ENCODE measurements at places on chromosomes 1 and 21.

GRCh38 chr1:162903246-162903645 lies 42.3 kb upstream of the CCDC190 start:
- DNase-seq, result no peak

DNA sequence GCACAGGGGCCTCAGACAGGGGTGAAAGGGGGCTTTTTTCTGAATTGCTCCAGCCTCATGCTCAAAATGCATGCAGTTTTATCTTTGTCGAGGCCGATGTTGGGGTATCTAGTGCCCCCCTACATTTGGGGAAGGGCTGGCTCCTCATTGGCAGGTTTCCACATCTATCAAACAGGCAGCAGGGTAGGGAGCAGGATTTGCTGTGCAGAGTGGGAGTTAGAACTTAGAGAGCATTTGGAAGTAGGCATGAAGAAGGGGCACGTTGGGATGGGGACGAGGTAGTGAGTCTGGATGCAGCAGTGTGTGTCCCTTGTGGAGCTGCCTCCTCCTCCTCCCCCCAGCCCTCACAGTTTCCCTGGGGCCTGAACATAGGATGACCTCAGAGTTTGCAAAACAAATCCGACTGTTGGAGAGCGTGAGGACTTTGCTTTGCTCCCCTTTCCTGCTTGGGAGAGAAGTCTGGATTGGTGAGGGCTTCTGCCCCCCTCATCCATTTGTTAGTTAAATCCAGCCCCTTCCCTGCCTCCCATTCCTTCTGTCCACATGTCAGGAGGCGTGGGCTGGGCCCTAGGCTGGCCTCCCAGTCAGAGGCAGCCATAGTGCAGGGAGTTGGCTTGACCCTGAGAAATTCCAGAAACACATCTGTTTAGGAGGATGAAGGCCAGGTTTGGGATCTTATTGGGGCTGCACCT lies 36.9 kb upstream of the GPR37L1 start:
- DNase-seq, result no peak

DNA sequence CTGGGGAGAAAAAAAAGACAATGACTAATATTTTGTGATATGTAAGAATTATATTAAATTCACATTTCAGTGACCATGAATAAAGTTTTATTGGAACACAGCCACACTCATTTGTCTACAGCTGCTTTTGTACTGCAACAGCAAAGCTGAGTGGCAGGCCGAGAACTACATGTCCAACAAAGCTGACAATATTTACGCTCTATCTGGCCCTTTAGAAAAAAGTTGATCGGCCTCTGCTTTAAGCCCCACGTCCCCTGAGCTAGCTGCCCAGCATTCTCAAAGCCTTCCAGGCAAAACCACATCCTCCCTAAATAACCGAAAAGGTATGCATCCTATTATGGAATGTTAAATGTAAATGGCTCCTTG lies 8.6 kb downstream of the SLC2A1 start:
- no peak for DNase-seq

DNA sequence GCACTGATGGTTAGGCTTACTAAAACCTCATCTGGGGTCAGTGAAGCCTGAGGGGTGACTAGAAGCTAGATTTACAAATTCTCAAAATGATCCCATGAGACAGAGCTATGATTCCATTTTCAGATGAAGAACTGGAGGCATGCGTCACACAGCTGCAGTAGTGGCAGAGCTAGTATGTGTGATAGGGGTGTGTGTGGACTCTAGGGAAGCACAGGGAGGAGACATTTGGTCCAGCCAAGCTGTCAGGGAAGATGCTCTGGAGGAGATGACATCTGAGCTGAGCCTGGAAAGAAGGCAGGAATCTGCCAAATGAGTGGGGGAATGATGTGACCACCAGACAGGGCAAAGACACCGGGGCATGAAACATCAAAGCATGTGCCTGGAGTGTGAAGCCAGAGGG lies 12.0 kb upstream of the KCND3 start:
- no peak for DNase-seq

DNA sequence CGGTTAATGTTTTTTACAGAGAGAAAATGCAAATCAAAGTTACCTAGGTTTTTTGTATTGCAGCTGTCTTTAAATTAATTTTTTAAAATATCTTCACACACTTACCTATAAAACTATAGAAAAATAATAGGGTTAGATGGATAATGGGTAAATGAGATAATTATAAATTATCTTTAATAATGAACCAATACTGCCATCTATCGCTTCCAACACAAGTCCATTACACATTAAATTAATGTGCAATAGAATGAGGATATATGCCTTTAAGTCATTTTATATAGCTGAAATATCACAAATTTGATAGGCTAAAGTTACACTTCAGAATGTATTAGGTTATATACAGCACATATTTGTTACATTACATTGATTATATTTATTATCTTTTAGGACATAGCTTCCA lies 2212.8 kb downstream of the MRPL39 start:
- DNase-seq, result no peak

DNA sequence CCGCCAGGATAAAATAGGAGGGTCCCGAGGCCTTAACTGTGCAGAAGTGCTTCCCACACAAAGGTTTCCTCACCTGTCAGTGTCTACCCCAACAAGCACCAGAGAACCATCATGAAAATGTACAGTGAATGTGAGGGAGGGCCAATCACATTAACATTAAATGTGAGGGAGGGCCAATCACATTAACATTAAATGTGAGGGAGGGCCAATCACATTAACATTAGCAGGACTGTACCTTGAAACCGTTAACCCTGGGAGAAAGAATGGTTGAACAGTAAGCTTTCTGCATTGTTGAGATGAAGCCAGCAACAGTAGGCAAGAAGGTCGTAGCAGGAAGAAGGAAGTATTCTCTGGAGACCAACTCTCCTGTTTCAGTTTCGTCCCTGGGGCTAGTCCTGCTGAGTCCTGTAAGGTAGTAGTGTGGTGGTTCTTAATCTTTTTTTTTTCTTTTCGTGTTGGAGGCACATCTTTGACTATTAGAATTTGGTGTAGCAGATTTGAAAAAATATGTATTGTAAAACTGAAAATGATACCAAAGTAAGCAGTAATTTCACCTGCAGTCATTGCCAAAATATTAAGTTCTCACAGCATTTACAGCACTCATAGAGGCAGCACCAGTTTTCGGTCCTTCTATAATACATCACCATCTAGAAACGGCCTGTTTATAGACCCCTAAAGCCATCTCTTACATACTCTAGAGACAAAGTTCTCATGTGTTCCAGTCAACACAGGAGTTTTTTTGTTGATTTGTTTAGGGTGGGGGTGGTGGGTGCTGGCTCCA lies 98.6 kb upstream of the PPP2R5A start:
- peak; percentile 40 for DNase-seq

- no peak for DNase-seq
Measured at GRCh38 chr1:3443807-3444206, 10.7 kb upstream of the ARHGEF16 start.

All from GM12892 (cell line).